ENCODE measurements at places on chromosomes 12 and 14.
A peak's percentile ranks its signal among the peaks of the same experiment; 100 is the strongest.

DNA sequence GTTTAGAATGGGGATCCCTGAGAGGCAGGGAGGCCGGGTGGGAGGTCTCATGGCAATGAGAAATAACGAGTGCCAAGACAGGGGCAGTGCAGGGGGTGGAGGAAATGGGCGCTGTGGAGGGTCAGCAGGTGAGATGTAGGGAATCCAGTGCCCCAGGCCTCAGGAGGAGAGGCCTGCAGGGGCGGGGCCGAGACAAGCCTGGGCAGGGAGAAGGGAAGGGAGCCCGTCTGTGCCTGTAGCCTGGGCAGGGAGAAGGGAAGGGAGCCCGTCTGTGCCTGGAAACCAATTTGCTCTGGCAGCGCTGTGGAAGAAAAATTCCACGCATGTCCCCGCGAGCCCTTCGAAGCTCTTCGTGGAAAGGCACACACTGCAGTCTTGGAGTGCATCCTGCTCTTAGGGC lies 10.6 kb upstream of the NCOR2 start:
- DNase-seq: no peak

DNA sequence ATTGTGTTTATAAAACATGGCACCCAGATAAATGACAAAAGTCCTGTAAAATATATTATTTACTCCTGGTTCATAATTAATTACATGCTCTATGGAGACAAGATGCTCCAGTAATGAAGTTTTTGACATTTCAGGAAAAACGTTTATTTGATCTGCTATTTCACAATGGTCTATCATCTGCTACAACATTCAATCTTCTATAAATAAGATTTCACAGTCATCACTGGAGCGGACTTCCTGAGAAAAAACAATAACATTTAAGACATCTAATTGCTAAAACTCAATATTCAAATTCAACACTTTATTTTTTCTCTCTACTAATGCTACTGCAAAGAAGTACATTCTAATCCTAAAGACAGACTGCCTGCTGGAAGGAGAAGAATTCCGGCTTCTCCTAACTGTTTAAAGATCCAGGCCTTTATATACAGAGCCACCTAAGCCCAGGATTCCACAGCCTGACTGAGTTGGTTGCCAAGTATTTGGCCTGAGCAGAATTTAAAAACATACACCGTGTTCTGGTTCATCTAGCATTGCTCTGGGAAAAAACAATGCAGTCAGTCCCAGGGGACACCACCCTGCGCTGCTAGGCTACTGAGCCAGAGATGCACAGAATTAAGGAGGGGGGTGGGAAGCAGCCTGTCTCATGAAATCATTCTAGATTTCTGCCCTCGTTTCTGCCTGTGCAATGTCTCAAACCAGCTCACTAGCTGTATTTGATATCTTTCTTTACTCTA lies 58.0 kb downstream of the TMTC1 start:
- no peak for DNase-seq

DNA sequence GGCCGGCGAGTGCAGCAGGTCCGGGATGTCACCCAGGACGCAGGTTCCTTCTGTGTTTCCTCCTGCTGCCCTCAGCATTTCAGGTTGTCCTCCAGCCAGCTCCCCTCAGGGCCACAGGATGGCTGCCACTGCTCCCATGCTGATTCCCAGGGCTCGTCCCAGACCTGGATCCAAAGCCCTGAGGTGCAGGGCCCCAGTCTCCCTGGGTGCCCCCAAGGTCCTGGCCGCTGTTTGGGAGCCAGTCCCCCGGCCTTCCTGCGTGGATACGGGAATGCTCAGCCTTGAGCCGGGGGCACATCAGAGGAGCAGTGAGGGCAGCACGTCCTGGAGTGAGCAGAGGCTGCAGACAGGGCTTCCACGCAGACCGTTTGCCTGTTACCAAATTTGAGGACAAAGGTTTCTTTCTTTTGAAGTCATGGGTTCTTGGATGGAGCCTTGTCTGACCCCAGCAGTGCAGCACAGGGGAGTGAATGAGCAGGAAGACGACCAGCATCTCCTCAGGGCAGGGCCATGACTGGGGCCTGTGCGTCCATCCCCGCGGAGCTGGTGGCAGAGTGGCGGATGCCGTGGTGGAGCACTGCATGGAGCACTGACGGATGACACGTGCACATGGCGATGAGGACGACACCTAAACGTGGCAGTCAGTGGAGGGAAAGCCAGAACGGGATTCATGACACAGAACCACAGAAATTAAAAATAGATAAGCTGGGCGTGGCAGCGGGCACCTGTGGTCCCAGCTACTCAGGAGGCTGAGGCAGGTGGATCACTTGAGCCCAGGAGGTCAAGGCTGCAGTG lies 12.5 kb upstream of the CACNA2D4 start:
- no peak for DNase-seq

DNA sequence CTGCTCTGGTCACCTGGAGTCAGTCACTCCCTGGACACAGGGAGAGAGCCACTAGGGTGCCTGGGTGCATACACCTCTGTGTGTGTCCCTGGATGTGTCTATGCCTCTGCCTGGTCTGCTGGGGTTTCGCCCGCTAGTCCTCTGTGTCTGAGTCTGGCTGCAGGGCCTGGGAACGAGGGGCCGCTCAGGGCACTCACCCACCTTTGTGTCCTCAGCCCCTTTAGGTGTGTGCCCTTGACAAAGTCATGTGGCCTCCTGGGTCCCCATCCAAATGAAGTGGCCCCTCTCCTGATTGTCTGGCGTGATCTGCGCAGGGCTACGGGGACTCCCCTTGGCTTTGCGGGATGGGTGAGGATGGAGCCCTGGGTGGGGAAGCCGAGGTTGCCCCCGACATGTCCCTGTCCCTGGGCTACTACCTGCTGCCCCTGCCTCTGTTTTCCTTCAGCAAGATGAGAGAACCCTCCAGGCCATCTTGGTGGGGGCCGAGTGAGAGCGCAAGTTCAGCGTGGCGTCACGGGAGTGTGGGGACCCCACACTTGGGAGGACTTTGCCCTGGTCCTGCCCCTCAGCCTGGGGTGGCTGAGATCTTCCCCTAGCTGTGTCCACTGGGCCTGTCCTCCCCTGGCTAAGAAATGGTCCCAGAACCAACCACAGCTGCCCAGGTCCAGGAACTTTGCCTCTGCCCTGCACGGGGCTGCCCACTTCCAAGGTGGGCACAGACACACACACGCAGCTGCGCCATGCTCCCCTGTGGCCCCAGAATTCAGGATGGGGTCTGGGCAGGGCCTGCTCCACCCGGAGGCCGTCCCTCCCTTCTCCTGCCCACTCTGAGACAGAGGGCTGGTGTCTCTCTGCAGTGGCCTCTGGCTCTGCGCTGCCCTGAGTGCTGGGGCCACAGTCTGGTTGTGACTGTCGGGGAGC lies 2.7 kb upstream of the AHNAK2 start:
- DNase-seq: no peak

- no peak for DNase-seq
These were observed 142.7 kb downstream of the RAD51B start for GRCh38 chr14:67962215-67962644.

DNA sequence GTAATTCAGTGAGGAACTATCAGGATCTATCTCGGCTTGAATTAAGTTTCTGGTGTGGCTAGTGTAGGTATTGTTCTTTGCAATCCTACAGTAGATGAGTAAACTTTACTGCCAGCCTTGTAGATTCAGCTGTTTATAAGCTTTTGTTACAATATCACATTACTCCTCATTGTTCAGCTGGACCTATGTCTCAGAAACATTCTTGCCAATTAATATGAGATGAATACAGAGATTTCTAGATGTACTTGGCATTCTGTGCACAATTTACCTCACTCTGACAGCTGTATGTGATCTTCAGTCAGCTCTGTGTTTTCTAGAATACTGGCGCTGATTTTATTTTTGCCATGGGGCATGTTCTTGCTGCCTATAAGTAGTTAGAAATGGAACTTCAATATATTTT lies 55.7 kb downstream of the METTL25 start:
- DNase-seq: no peak

DNA sequence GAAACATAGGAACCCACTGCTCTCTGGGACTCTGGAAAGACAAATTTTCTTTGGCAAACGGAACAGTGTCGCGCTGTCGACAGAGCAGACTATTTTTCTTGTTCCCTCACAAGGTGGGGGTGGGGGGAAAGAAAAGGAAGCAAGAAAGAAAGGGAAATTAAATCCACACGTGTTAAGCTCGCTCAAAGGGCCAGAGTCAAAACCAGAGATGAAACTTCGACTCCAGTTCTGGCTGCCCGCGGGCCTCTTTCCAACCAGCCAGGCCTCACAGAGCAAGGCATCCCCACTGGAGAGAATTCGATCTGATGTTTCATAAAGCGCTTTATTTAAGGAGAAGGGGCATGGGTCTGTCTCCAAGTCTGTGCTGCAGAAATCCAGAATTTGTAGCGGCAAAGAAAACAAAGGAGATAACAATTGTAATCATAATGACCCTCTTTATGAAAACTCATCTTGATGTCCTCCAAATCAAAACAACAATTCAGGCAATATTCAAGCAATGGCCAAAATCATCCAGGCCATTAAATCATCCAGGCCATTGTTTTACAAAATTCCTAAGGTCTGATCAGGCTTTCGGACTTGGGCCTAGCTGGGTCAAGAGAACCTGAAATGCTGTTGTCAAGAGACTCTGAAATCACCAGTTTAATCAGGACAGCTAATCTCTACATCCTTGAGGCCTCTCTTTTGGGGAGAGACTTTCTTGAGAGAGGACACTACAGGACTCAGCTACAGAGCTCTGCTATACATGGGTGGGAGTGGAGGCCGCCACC lies 5.3 kb upstream of the TBX5 start:
- no peak for DNase-seq

GRCh38 chr14:72780751-72781150 lies 113.2 kb downstream of the DPF3 start:
- no peak for DNase-seq

DNA sequence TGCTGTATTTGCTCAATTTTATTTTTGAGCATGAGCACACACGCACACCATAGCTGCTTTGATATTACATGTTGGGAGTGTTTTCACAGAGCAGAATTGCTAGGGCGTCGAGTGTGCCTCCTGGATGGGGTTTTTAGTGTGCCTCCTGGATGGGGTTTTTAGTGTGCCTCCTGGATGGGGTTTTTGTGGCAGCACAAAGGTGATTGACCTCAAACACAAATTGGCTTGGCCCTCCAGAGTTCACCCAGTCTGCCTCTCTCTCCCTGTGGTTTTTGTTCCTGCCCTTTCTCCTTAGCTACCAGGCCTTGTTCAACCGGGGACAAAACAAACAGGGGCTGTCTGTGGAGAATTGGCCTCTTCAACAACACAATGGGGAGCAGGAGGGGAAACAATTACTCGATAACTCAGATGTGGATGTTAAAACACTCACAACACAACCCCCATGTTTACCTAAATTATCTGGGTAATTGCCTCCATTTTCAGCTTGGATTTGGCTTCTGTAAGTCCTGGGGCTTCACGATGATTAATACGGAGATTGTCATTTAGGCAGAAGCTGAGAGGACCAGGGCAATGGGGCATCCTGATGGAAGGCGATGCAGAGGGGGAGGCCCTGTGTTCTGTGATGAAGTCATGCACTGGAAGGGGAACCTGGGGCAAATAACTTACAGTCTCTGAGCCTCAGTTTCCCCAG lies 26.9 kb downstream of the TBX3 start:
- DNase-seq: no peak

DNA sequence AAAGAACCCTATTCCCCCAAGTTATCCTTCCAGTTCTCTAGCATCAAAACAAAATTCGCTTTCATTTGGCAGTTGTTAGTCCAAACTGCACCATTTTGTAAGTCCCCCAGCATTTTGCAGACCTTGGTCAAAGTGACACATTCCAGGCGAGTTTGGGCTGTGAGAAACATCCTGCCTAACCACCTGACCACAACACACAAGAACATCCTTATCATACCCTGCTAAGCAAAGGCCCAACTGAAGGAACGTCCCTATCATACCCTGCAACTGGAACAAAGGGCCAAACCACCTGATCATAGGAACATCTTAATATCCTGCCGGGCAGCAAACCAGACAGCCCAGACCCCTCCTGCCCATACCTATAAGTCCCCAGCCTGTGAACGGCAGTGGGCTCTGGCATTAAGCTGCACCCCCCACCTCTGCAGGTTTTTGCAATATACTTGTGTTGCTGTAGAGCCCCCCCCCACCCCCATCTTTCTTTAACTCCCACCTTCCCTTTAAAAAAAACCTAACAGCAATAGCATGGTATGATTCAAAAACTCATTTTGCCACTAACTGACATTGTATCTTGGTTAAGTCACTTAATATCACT lies 2.7 kb downstream of the PCNX4 start:
- no peak for DNase-seq

DNA sequence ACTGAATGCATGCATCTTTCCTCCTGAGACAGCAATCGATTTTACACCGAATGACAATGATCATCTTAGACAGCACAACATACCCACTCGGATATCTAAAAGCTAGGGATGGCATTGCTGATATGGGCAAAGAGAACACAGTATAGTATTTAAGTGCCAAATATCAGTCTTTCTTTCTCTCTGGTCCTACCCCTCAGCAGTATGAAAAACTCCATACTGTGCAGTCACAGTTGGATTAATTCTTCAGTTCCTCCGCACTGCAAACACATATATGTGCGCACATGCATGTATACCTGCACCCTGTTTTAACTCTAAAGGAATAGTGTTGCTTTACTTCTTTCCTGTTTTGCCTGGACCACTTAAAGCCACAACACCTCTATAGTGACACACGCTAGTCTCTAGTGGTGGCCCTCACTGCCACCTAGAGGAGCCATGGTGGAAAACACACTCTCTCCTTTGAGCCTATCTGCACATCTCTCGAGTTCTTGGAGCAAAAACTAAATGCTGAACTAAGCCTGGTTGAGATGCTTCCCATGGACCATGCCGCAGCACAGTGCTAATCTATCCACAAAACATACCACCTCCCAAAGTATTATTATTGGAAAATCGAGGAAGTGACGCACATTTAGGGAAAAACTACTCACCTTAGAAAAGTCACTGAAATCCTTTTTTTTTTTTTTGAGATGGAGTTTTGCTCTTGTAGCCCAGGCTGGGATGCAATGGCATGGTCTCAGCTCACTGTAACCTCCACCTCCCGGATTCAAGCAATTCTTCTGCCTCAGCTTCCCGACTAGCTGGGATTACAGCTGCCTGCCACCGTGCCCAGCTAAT lies 11.9 kb downstream of the TMEM52B start:
- DNase-seq: peak; percentile 17

DNA sequence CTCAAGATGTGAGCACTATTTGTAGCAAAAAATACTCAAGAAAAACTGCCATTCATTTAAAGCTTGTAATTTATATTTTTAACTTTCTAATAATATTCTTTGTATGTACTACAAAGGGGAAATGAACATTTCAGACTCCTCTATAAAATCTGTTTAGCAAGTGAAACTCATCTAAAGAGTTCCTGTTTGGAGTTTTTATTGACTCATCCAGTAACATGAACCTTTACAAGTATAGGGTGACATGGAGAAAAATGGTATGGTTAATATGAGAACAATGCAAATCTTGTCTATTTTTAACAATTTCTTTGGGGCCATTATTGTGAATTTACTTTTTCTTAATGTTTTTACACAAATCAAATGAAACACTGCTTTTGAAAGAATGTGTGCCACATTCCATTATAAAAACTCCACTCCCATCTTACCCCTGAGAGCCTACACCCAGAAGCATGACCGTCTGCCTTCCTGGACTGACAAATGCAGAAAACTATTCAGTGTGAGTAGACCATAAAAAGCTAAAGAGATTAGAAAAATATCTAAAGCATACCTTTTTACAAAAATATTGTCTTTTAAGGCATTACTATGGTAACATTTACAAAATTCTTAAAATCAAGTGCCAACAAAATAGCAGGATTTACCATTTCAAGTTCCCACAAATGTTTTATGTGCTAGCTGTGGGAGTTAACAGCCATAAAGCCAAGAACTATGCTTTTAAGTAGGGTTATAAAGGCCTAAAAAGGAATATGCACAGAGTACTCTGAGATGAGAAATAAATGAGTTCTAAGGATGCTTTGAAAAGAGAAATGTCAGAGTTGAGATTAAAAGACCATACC lies 144.0 kb downstream of the ADAMTS20 start:
- DNase-seq: no peak

Measured in stimulated activated CD4-positive, alpha-beta T cell treated with anti-CD3 and anti-CD28 coated beads, TNF-alpha, amount 100 ng/mL, for 48 hours (primary cell).